Liver (tissue), 10 donors: ENCODE measurements at places on chromosomes 7 and 10.
A peak's percentile ranks its signal among the peaks of the same experiment; 100 is the strongest.

DNA sequence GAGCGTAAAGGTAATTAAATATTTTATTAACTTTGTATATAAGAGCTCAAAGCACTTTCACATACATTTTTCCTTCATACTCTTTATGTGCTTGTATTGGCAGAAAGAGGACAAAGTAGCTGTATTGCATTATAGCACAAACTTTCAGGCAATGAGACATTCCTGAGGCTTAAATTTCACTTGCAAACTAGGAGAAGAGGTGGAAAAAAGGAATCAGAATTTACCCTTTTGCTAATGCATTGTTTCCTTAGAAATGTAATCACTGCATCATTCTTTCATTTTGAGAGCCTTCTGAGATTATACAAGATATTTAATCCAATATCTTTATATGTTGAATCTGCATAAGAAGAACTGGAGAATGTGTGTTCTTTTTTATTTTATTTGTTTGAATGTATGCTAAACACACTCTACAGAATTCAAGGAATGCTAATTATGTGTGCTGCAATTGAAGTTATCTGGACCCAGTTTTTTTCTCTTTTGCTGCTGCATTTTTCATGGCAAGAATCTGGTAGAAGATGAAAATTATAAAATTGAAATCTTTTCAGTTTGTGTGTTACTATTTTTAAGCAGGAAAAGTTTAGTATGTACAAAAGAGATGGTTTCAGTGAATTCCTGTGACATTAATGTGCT is 185.1 kb downstream of the NXPH1 start:
- DNase-seq = no peak

DNA sequence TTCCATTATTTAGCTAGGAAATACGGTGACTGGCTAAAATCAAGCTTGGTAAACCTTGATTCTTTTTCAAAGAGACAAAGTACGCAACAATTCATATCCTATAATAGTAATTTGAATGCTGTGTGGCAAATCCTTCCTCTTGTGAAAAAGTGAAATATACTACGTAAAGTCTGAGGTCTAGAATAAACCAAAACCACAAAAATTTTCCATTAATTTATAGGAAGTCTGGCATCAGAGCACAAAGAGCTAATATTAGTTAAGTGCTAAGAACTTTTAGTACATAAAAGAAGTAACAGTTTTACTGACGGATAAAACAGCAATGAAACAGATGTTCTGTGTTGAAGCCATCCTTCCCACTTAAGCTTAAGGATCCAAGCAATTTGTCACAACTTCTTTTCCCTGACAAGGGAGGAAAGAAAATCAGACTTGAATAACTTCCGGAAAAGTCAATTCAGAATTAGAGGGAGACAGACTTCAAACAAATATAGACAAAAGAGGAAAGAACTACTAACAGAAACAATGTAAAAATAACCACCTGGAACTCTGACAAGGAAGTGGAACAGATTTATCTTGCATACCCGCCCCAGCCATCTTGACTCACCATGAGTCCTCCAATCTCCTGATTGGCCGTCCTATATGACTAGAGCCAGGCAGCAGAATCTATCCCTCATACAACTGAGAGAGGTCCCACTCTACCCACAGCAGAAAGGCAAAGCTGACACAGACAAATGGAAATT is 34.6 kb downstream of the RHEB start:
- no peak for DNase-seq

DNA sequence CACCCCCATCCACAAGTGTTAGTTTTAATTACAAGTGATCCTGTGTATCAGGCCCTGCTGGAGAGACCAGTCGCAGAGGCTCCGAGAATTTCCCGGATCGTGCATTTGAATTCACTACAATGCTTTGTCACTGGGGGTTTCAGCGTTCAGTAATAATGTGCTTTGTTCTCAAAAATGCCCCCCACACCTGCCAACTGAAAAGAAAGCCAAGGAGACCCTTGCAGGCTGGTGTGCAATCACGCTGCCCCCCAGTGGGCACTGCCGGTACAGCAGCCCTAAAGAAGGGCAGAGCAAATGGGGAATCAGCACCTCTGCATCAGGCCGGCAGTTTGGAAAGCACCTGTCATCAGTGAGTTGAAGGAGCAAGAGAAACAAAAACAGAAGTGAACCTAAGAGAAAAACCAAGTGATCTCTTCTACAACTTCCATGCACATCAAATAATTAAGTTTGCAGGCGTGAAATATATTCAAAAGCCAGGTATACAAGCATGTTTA is 177.6 kb downstream of the PARD3 start:
- DNase-seq = peak; percentile 79

DNA sequence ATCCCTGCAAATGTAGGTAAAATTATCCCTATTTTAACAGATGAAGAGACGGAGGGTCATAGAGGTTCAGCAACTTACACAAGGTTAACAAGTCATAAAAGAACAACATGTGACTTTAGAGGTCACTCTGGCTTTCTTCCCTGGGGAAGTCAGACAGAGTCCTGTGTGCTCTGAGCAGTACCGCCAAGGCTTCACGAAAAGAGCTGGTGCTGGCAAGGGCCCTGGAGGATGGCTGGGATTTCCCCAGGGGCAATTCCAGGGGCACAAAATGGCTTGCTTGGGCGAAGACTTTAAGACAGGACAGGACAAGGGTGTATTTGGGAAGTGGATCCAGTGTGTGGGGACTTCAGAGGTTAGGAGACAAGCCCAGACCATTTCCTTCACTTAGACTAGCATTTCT is 144.1 kb downstream of the PIP4K2A start:
- DNase-seq = no peak
